ENCODE measurements at places on chromosomes 2 and 18.
A peak's percentile ranks its signal among the peaks of the same experiment; 100 is the strongest.

GRCh38 chr2:11389551-11390398 lies 45.3 kb upstream of the ROCK2 start:
- no peak for DNase-seq

GRCh38 chr18:3213300-3214059 lies 6.3 kb downstream of the MYOM1 start:
- DNase-seq: no peak

DNA sequence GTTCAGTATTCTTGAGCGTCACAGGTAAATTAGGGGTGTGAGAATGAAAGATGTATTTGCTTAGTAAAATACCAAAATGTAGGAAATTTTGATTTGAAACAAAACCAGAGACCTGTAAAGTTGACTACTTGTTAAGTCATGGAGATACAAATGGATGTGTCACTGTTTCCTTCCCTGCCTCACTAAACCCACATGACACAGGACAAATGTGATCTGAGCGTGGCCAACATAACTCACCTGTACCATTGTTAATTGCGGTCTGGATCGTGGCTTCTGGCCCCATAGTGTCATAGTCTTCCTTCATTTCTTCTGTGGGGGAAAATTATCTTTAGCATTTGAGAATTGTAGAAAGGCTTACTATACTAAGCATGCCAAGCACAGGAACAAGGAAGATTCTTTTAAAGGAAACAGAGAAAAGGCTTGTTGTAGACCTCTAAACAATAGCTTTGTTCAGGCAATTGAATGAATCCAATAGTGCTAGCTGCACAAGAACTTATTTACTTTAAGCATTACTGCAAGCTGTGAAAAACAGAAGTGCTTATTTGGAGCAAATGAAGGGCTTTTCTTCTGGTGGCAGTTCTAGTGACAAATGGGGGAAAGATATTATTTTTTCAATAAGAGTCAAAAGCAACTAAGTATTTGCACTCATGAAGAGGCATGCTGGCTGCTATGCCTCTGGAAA lies 95.2 kb downstream of the ZEB2 start:
- DNase-seq: no peak

DNA sequence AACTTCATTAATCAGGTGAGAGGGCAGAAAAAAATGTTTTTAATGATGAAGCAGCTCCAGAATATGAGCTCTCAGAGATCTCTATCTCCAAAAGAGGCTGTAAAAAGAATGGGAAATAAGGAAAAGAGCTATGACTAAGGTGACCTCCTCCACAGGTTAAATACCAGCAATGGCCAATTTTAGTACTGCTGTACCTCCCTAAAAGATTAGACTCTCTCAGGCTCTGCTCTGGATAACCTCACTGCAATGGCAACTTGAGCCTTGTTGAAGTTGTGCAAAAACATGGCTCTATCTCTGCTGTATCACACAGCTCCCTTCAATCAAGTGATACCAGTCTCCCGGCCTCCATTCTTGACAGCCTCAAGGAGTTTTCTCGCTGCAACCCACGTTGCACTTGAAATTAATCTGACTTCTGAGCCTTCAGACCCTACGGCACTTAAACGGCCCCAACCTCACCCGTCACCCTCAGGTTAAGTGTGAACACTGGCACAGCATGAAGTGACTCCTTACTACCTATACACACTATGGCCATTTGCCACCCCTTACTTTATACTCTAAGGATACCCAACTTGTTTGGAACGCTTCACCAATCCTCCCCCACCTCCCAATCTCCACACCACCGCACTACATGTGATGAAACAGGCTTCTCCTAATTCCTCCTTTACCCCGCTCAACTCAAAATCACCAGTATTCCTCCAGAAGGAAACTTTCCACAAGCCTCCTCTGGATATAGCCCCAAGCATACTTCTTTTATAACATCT lies 36.3 kb downstream of the SMAD2 start:
- no peak for DNase-seq

DNA sequence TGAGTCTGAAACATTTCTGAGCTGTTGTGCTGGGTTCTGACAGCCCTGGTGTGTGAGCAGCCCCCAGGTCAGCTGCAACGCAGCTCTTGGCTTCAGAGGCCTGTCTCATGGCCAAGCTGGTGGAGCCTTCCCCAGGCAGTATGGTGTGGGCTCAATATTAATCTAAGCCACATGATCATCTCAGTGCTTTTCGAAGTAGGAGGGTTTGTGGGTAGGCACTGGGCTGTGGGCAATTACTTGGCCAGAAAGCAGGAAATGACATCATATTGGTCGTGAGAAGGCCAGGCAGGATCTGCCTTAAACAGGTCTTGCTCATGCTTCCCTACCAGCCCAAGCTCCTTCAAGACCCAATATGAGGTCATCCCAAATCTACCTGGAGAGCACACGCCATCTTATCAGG lies 26.9 kb downstream of the LOXHD1 start:
- no peak for DNase-seq

DNA sequence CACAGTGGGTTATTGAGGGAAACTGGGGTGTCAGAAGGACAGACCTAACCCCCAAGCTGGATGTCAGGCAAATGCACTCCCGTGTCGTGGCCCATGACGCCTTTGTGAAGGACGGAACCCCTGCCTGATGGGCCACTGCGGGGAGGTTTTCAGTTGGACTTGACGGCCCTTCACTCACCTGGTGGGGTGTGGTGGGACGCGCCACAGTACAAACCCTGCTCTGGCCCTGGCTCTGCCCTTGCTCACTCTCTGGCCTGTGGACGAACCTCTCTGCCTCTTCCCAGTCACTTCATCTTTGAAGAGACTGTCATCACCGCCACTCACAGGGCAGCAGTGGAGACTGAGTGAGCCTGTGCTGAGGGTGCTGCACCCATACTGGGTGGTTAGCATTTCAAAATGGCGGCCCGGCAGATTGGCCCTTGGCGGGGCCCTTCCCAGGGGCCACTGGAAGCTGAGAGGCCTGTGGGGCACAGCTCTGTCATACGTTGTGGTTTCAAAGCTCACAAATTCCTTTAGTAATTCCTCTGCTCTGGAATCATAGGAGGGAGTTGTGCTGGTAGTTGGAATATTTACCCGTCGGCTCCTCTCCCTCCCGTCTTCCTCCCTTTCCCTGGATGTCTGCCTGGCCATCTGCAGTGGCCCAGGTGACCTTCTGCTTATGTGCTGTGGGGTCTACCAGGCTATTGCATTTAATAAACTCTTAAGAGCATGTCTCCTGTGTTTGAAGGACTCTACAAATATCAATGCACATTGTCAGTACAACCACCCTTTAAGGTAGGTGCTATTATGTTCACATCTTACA lies 200.6 kb downstream of the CTIF start:
- no peak for DNase-seq

GRCh38 chr2:152452256-152452973 lies 117.4 kb downstream of the FMNL2 start:
- no peak for DNase-seq

GRCh38 chr2:234300391-234300925 lies 196.4 kb downstream of the ARL4C start:
- DNase-seq: no peak

DNA sequence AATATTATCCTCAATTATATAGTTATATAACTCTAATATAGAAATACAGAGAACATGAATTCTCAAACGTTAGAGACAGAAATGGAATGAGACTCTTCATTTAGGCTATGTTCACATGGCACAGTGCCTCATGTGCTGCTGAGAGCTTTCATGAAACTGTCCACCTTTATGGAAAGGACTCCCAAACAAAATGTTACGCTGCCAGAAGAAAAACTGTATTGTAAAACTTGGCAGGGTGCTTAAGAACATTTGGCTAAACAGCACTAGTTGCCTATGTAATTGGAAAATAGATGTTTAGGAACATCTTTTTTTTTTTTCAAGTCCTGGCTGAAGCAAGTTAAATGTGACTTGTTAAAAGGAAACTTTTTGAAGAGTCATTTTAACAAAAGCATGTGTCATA lies 396.0 kb downstream of the ERBB4 start:
- no peak for DNase-seq

DNA sequence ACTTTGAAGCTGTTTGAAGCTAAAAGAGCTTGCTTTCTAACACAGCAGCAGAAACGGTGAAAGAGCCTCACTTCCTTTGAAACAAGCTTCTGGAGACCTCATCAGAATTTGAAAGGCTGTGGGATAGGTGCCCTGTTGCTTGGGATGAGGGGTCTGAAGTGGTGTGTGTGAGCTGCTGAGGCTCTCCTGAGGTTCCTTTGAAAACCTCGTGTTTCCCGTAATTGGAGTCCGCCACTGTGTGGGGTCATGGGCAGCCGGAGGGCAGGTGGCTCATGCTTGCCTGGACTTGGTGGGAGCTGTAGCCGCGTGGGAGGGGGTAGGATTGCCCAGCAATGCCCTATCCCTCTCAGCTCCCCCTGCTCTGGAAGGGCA lies 34.4 kb downstream of the CABLES1 start:
- no peak for DNase-seq

GRCh38 chr2:17912266-17912691 lies 33.8 kb downstream of the KCNS3 start:
- no peak for DNase-seq

- no peak for DNase-seq
Measured at GRCh38 chr2:234966340-234966739, 14.5 kb downstream of the SH3BP4 start.

DNA sequence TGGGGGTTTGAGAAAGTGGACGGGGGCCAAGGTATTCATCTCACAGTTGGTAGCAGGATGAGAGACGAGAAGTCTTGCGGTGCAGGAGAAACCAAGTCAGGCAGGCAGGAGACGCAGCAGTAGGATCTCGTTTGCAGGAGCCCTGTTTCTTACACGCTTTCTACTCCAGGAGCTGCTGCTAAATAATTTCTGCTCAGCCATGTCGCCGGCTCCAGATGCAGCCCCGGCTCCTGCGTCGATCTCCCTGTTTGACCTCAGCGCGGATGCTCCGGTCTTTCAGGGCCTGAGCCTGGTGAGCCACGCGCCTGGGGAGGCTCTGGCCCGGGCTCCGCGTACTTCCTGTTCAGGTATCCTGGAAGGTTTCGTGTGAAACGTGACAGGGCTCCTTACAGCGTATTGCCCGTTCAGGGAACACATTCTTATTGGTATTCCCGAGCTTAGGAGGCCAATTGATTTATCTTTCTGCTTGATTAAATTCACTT lies 494 bp downstream of the ANKZF1 start:
- DNase-seq: no peak

- DNase-seq: no peak
Measured at GRCh38 chr18:2908166-2908945, 61.5 kb downstream of the EMILIN2 start.

DNA sequence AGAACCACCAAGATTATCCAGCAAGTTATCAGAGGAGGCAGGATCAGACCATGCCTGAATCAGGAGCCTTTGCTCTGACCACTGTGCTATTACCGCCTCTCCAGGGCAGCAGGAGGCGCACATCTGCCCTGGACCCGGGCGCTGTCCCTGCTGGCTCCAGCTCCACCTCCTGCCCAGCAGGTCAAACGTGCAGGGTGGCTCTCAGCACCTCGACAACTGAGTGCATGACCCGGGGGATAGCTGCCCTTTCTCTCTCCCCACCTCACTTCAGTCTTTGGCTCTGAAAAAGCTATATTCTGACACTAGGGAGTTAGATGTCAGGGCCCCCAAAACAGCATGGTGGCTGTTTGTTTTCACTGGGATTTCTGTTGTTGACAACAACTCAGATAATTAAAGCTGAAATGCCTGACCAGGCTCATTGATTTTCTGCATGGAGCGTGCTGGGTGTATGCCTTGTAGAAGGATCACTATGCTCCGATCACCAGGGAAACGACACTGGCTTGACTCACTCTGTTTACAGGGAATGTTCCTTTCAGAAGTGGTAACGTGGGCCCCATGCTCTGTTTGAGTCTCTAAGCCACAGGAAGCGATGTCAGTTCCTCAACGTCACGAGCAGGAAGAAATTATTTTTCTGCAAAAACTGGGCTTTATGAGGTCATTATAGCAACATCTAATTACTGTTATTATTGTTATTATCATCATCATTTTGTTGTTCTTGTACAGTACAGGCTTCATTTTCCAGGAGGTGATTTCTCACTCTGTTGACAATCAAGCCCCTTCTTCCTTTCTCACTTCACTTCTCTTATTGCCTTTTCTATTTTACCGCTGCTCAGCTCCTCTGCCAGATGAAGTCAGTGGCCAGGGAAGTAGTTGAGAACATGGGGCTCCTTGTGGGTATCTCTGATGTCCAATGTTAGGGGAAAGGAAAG lies 125.6 kb downstream of the PLB1 start:
- DNase-seq: peak; percentile 25

DNA sequence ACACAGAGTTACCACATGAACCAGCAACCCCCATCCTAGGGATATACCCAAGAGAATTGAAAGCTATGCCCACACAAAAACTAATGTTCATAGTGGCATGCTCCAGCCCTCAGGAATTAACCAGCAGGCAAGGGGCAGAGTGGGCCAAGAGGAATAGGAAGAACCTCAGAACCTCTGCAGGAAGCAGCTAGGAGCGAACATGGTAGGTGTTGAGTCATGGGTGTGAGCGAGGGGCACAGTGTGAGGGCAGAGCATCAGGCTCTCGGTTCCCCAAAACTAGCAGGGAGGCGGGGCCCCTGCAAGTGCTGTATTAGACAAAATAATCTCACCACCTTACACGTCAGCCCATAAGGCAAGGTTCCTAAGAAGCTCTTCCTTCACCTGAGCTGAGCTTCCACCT lies 5.6 kb upstream of the RUFY4 start:
- no peak for DNase-seq

- no peak for DNase-seq
Measured at GRCh38 chr2:225042800-225043167, 516 bp upstream of the DOCK10 start.

DNA sequence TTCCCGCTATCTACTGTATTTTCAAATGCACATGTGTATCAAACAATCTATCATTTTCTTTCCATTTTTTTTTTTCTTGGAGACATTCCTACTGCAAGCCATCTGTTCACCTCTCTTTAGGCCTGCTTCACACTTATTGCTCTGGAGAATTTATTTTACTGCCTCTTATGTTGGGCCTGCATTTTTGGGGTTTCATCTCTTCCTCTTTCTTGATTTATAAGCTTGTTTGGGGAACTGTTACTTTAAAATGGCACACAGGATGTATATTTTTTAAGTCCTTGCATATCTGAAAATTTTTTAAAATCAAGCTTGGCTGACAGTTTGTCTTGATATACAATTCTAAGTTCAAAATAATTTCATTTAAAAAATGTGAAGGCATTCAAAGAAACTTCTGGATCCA lies 3.5 kb upstream of the RAB27B start:
- DNase-seq: no peak

GRCh38 chr2:156826341-156826933 lies 390.3 kb downstream of the GPD2 start:
- DNase-seq: no peak

GRCh38 chr2:171294608-171295007 lies 133.9 kb upstream of the TLK1 start:
- DNase-seq: no peak

GRCh38 chr2:127270663-127271062 lies 23.3 kb downstream of the ERCC3 start:
- no peak for DNase-seq

GRCh38 chr2:12404497-12404896 lies 312.2 kb upstream of the TRIB2 start:
- DNase-seq: no peak

- no peak for DNase-seq
Measured at GRCh38 chr18:3526421-3527354, 76.7 kb downstream of the TGIF1 start.

Measured in esophagus squamous epithelium (tissue), 5 donors.